Activated CD8-positive, alpha-beta memory T cell treated with anti-CD3 and anti-CD28 coated beads for 1 hour (primary cell): ENCODE measurements at places on chromosomes 7 and 10.
A peak's percentile ranks its signal among the peaks of the same experiment; 100 is the strongest.

DNA sequence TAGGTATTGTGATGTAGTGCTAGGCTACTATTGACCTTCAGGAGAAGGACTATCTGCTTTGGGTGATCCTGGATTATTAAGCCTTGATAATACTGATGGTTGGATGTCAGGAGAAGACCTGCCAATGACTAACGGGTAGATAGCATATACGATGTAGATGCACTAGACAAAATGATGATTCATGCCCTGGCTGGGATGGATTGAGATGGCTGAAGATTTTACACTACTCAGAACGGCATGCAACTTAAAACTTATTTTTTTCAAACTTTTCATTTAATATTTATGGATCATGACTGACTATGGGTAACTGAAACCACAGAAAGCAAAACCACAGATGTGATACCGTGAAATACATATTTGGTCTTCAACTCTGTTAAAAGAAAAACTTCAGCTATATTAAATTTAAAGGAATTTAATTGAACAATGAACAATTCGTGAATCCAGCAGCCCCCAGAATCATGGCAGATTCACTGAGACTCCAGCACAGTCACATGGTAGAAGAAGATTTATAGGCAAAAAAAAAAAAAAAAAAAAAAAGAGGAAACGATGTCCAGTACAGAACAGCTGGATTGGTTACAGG lies 124.6 kb upstream of the CDK13 start:
- no peak for DNase-seq

- DNase-seq = no peak
These were observed 81.5 kb upstream of the GNAI1 start for GRCh38 chr7:80053124-80053523.

- no peak for DNase-seq
These were observed 2.0 kb downstream of the DBNL start for GRCh38 chr7:44046321-44047061.

- no peak for DNase-seq
These were observed 180.7 kb upstream of the KAT6B start for GRCh38 chr10:74645692-74646091.

- no peak for DNase-seq
These were observed 89.1 kb downstream of the MMRN2 start for GRCh38 chr10:86868353-86868752.

GRCh38 chr7:155206318-155207020 lies 91.2 kb upstream of the INSIG1 start:
- DNase-seq = peak; percentile 22

DNA sequence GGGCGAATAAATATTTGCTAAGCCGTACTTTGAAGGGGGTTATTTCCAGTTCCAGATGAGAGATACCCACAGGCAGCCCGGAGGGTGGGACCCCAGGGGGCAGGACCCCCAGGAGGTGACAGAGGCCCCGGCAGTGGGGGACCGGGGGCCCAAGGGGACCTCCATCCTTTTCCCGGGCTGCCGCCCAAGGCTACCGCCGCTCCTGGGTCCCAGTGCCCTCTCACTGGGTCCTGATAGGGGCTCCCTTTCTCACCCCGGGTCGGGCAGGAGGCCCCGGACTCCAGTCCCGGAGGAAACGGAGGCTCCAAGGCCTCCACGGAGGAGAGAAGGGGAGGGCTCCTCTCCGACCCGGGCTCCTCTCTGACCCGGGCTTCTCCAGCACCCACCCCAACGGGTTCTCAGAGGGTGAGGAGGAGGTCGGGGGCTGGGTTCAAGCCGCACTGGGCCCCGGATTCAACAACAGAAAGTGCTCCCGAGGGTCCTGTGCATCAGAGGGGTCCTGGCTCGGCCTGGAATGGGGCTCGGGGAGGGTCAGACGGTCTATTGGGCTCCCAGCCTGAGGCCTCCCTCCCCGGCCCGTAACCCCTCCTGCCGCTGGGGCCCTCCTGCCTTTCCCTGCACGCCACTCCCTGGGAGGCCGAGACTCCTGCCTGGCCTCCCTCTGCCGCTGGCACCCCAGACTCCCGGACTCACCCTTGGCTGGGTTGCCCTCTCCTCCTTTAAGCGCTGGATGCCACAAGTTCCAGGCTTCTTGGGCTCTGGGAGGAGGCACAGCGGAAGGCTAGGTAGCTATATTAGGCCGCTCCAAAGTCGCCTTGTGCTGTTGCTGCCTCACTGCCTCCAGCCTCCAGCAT lies 62.5 kb downstream of the ZNF37A start:
- DNase-seq = no peak

GRCh38 chr7:98826387-98826786 lies 43.4 kb downstream of the TMEM130 start:
- no peak for DNase-seq

DNA sequence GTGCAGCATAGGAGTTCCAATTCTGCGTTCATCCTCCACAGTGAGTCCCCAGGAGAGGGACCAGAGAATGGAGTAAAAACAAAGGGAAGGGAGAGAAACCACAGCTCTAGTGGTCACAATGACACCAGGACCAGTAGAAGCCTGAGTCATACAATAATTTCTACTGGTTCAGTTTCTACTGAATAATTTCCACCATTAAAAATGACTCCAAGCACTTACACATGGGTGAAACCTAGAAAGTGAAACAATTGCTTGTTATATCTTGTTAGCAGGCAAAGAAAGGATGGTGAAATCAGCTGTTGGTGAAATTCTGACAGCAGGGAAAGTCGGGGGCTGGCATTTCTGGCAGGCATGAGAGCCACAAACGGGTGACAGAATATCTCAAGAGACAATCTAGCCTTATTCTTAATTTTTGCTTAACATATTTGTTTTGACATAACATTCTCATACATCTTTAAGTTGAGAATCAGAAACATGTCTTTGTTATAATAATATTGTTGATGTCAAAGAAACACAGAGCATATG lies 1065.8 kb upstream of the C7orf33 start:
- no peak for DNase-seq

DNA sequence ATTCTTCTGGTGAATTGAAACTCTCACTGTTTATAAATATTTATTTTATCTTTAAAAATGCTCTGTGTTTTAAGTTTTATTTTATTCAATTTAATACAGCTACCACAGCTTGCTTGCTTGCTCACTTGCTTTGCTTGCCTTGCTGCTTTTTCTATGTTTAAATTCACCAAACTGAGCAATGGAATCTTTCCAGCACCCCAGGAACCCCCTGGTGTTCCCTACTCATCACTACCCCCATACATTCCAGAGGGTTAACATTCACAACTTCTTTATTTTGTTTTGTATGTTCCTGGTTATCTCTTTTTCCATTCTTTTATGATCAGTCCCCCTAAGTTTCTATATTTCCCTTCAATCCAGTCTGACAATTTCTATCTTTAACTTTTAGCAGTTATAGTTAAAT lies 166.5 kb upstream of the COL1A2 start:
- DNase-seq = no peak

DNA sequence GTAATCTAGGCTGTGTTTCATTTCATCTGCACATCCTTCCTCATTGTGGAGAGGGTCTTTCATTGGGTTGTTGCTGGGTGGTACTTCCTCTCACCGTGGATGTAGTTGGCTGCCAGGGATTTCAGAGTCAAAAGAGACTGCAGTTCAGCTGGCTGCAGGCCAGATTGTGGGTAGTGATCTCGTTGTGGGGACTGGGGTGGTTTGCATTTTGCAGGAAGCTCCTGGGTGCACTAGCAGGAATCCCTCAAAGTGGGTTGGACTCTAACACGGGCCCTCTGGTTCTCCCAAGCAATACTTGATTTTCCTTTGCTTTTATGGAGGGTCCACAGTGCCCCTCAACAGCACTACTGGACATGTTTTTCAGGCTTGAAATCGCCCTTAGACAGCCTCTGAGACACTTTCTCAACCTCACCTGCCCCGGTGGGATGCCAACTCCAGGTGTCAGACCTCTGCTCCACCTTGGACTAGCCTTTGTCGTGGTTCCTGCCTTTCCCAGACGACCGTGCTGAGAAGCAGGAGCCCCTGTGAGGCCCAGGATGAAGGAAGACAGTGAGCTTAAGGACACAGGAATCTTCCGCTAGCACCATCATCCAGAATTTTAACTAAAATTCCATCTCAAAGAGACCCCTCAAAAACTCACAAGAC lies 23.9 kb upstream of the ZNF273 start:
- no peak for DNase-seq

DNA sequence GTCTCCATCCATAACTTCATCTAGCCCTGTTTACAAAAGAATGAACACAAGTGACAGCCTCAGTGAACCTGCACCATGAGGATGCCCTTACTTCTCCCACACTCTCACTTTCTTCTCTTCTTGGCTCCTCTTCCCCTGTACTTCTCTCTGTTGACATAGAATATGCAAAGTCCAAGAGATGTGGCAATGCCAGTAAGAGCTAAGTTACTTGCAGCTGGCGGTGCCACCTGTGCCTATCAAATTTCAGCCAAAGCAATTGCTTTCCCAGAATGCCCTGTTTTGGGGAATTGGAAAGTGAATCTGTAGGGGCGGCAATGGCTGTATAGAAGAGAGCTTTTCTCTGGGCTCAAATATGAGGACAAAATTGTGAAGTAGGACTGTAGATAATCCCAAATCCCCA lies 557.8 kb downstream of the AUTS2 start:
- no peak for DNase-seq

GRCh38 chr10:44865289-44865671 lies 45.9 kb upstream of the TMEM72 start:
- no peak for DNase-seq

DNA sequence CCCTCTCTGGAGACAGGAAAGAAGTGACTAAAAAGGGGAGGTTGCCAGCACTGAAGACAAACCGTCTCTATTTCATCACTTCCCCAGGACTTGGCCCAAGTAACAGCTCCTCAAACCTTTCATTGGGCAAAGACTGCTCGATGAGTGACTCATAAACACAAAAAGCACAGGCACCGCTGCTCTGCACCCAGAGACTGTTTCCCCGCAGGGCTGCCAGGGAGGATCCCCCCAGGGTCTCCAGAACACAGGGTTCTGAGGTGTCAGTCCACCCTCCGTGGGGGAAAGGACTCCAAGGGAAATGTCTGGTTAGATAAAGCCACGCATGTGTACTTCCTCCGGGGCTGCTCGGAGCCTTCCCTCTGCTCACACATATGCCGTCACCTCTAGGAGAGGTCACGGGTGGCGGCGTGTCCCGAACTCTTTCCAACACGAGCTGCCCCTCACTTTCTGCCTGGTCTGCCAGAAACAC lies 59.9 kb downstream of the INSIG1 start:
- no peak for DNase-seq

DNA sequence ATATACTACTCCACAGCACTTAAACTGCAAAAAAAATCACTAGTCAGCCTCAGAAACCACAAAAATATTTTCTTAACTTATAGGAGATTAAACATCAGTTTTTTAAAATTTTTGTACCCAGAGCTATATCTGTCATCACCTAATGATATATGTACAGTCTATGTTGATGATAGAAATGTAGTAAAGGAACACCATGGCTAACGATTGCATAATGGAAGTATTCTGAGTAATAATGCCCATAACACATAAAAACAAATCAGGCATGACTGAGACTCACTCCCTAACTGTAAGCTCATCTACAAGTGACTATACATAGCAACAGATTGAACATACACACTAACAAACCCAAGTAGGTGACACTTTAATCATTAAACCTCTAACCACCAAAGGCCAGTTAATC lies 51.3 kb downstream of the TSPAN12 start:
- DNase-seq = no peak

DNA sequence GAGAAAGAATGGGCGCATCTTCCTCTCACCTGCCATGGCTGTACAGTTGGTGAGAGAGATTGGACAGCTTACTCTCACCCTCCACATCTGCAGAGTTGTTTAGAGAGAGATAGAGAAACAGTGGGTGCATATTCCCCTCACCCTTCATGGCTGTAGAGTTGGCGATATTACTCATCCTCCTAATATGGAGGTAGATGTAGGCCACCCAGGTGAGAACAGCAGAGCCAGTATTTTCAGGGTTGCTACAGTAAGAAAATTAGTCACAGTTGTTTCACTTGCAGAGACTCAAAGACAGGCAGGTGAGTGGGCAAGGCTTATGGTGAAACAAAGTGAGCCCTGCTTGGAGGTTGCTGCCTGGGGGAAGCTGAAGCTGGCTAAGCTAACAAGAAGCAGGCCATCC lies 65.0 kb upstream of the PFKP start:
- no peak for DNase-seq

DNA sequence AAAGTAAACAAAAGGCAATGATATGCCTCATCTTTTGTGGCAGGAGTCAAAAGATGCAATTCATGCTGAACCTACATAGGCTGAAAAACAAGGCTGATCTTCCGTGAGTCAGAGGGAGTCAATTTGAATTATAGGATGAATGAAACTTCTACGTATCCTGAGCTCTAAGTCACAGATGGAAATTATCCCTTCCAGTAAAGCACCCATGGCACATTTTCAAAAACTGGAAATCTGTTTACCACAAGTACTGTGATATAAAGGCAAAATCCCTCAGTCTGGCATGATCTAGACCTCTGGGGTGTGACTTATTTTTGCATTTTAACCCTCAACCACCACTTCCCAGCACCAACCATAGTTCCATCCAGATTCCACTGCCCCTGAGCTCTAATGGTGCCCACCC lies 69.6 kb downstream of the NRG3 start:
- DNase-seq = no peak

DNA sequence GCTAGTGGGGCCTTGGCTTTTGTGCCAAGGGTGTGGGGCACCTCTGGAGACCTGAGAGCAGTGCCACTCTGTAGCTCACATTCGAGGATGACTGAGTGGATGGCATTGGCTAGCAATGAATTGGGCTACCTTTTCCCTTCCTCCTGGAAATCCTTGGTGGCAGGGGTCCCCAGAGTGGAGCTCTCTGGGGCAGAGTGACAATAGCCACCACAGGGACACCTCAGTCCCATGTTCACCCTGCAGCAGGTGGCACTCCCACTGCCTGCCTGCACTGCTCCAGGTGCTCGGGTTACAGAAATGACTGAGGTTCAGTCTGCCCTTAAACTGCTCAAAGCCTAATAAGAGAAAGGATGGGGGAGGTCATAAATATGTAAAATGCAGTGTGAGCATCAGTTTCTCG lies 17.8 kb downstream of the BTBD16 start:
- no peak for DNase-seq

DNA sequence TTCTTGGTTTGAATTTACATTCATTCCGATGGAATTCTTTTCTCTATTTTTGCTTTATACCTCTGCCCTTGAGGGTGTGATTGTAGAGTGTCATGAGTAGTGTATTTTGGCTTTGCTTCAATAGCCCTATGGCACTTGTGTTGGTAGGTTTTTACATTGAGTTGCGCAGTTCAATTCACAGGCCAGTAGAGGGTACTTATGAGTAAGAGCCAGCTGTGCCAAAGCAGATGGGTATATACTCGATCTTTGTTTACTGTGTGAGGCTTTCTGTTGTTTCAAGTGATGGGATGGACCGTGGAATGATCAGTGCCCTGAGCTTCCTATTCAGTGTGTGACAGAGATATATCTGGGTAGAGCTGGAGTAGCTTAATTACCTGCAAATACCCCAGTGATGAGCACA lies 4.3 kb upstream of the AKR1C3 start:
- no peak for DNase-seq

DNA sequence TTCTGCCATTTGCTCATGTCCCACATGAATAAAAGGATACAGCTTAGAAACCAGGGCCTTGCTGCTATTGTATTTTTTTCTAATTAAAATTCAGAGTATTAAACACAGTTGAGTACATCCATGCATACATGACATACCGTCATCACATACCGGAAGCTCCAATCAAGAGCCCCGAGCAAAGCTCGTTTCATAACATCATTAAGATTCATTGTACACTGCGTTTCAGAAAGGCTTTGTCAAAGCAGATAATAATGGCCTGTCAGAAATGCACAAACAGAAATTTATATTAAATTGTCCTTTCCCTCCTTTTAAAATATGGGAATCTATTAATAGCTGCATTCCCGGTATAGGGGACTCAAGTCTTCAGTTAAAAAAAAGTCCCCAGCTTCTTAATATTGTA lies 103.4 kb downstream of the PRTFDC1 start:
- DNase-seq = no peak

- DNase-seq = no peak
These were observed 88.8 kb downstream of the LHPP start for GRCh38 chr10:124550293-124551034.
